ENCODE measurements at places on chromosomes 4 and X.

DNA sequence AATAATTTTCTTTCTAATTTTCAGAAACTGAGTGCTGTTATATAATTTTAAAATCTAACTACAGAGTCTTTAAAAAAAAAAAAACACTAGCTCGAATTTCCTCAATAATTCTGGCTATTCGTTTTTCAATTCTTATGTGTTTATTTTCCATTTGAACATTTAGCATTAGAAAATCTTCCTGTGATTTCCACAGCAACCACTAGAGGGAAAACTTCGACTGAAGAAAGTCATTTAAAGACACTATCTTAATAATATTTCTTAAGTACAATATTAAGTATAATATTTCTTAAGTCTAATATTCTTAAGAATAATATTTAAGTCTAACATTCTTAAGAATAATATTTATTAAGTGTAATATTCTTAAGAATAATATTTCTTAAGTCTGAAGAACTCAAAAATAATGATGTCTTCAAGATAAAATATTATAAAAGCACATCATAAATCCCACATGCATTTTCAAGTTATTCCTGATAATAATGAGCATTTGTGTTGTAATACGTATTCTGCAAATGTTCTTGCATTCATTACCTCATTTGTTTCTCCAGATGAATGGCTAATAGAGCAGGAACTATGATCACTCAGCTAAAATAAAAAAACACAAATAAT is 118.4 kb upstream of the WDR17 start:
- DNase-seq, result peak; percentile 24

DNA sequence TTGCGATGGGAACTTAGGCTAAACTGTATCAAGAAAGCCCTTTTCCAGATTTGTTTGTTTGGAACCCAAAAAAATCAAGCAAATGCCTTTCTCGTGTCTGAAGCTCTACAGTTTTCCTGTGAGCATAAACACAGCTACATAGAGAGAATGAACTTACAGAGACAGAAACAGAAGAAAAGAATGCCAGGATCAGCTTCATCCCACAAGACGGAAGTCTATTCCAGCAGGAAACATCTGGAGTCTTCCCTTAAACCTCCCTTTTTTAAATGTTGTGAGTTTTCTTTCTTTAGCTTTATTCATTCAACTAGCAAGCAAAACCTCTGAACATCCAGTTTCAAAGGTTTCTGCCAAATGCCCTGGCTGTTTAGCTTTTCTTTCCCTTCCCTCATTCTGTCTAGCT is 32.6 kb upstream of the ZFP42 start:
- no peak for DNase-seq

GRCh38 chr4:53959343-53960120 is 104.9 kb downstream of the CHIC2 start:
- no peak for DNase-seq

GRCh38 chr4:80361329-80361900 is 25.9 kb downstream of the CFAP299 start:
- peak; percentile 43 for DNase-seq

GRCh38 chrX:132216806-132217202 is 2.4 kb downstream of the RAP2C start:
- DNase-seq, result no peak

DNA sequence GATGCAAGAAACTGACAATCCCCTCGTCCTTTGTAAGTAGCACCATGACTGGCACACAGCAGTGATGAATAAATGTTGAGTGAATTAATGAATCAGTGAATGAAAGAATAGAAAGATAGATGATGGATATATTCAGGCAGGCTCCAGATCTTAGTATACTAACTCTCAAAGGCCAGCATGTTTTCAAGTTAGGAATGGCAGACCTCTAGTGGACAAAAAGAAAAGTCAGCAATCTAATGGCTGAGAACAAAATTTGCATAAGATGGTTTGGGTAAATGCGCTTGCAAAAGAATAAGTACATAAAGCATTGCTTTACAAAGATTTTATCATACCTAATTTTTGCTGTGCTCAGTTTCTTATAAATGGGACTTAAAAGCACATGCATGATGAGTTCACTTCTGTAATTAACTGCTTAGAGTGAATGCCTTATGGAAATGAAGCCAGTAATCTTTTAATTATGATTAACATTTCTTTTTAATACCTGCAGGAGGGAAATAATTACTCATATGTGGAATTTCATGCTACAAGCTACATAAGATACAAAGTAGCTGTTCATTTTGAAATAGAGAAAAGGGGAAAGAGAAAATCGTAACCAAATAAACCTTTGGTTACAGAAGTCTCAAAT is 126.9 kb upstream of the GPRIN3 start:
- peak; percentile 61 for DNase-seq
